ENCODE measurements at places on chromosomes 4 and X.

DNA sequence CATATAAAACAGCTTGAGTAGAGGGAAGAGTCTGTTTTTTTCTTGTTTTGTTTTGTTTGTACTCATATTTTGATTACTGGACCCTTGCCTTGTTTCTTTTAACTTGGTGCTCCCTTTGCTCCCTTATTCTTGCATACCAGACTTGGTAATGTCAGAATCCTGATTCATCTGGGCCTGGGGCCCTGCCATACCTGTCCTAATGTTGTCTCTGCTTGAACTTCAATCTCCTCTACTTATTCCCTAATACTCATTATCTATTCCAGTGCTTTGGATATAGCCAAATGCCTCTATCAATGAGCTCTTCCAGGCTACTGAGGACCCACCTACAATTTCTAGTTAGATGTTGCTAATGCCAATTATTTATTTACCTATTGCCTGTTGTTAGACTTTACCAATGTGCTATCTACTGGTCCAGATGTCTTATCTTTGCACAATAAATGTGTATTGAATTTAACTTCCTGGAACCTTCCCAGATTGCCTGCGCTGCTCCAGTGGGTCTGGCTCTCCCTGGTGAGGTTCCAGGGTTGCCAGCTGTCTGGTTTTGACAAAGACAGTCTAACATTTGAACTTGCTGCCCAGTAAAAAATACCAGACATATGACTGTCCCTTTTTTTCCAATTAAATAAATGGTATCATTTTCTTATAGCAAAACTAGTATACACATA, 64.4 kb upstream of the ACSL4 start:
- no peak for DNase-seq

GRCh38 chr4:26748811-26749210, 111.8 kb upstream of the STIM2 start:
- no peak for DNase-seq

DNA sequence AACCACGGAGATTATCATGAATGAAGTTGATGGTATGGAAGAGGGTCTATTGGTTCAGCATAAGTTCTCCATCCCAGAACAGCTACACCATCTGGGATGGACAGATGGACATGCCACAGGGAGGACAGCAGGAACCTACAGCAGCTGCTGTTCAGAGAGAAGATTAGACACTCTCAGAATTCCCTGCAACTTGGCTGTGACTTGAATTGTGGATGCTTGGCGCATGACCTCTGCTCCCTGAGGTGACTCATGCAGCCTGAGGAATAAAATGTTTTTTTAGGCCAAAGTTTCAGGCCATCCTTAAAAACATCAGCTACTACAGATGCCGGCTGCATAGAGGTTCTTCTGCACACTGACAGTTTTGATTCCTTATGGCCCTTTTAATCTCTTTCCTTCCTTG, 97.3 kb downstream of the RS1 start:
- DNase-seq = peak; percentile 68

DNA sequence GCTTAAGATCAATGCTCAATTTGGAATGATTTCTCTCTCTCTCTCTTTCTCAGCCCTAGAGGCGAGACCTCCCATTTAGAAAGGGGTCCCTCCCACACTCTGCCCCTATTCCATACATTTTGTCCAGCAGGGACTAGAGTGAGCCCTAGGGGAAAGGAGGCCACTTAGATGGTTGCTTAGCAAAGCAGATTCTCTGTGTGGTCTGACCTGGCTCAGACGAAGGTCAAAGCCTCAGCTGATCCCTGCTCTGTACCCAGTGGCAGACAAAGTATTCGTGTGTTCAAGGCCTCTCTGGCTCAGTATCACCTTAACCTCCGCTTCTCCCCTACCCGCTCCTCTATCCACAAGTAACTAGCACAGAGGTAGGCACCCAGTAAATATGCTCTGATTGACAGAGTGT, 78.4 kb downstream of the HPRT1 start:
- DNase-seq = no peak

DNA sequence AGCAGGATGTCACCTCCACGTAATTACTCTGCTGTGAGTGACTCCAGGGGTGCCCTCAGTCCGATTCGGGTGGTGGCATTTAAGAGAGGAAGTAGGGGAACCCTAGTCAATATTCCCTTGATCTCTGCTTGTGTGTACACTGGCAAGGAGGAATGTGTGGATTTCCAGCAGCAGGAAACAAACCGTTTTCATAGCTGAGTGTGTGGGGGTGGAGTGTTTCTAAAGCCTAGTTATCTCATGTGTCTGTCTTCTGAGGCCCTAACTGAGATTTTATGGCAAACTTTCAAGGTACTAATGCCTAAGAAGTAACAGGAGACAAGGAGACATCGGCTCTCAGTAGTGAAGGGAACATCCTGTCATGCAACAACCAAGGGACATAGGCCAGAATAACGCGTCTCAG, 6.6 kb upstream of the CLDN24 start:
- DNase-seq = no peak

GRCh38 chr4:163137581-163137980, 29.1 kb downstream of the NAF1 start:
- no peak for DNase-seq

DNA sequence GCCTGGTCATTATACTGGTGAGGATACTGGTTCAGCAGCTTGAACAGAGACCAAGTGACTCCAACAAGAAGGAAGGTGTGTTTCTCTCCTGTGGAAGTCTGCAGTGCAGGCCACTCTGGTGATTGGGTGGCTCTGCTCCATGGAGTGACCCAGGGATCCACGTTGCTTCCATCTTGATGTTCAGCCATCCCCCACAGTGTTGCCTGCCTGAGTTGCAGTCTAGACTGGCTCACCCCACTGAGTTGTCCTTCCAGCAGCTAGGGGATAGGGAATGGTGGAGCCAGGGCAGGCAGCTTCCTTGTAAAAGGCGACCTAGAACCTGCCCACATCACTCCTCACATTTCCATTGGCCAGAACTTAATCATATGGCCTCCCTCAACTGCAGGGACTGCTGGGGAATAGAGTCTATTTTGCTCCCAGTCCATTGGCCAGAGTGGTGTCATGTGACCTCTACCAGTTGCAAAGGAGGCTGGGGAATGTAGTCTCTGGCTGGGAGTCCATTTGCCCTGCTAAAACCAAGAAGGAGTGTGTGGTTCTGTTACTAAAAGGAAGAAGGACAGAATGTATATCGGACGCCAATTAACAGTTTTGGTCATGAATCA, 8.0 kb downstream of the MAN2B2 start:
- no peak for DNase-seq

DNA sequence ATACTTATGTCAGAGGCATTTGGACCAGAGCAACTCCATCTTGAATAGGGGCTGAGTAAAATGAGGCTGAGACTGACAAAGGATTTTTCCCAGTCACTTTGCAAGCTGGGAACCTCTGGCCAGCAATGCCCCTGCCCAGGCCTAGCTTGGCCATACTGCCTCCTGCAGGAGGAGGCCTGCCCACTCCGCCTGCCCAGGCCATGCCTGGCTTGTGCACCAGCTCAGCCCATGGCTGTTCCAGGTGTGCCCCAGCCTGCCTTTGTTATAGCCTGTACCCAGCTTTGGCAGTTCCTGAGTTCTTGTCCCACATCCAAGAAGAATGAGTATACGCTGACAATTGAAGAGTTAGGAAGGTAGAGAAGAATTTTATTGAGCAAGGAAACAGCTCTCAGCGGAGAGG, 176.1 kb downstream of the AASDH start:
- no peak for DNase-seq

GRCh38 chrX:1727531-1728027, 112.7 kb downstream of the ASMT start:
- DNase-seq = no peak

DNA sequence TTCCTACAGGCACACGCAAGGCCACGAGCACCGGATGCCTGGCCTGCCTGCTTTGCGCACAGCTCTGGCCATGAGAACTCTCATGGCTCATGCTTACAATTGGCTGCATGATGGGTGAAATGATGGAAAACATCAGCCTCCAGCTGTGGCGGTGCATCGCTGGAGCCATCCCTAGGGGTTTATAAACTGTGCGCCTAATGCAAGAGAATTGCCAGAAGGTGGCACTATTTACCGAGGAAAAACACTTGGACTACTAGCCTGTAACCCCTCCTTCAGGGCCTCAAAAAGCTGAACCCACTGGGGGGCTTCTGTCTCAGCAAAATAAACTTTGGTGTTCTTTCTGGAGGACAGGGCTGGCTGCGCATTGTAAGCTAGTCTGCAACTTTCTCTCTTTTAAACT, 51.9 kb downstream of the PHKA2 start:
- no peak for DNase-seq

GRCh38 chr4:8568068-8568668, 12.0 kb upstream of the GPR78 start:
- no peak for DNase-seq

DNA sequence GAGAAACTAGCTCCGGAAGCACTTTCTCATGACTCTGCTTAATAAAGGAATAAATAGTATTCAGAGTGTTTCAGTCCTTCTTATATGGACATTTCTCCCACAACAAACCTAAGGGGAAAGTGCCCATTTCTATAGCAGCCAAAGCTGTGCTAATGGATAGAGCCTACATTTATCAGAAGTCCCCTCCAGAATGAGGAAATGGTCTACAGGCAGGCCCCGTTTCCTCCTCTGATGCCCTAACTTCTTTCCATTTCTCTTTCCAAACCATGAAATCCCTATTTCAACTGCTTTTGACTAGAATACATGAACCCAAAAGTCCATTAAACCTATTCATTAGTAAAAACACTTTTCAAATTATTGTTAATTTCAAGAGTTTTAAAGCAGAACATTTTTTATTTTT, 4.5 kb downstream of the ACSL1 start:
- no peak for DNase-seq

DNA sequence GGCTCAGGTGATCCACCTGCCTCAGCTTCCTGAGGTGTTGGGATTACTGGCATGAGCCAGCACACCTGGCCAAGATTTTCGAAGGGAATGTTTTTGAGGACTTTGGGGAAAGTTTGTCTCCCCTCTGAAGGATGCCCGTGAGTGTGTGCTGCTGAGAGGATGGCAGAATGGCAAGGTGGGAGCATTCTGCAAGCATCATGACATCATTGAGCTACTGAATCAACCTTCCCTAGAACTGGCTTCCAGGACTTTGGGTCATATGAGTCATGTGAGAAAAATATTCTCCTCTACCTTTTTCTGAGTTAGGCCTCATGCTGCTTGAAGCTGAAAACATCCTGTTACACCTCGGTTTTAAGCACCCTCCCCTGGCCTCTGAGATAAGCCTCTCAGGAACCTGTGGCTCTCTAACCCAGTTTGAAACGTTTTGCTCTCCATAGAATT, 31.0 kb downstream of the TMEM131L start:
- no peak for DNase-seq

DNA sequence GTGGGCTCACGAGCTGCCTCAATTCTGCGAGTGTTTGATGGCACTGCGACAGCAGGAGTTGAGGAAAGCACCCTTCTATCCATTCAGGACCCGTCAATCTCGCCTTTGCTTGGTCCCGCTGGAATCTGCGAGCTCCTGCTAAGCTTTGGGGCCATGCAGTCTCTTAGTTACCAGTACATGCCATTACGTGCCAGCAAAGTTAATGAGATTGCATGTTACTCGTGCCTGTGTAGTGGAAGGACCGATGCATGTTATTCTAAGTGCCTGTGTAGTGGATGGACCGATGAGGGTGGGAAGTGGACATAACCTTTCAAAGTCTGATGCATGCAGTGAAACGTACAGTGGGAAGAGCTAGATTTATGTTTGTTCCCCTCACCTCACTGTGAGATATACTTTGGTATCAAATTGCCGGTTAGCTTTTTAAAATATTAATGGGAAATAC, 569 bp downstream of the RPS3A start:
- DNase-seq = no peak

DNA sequence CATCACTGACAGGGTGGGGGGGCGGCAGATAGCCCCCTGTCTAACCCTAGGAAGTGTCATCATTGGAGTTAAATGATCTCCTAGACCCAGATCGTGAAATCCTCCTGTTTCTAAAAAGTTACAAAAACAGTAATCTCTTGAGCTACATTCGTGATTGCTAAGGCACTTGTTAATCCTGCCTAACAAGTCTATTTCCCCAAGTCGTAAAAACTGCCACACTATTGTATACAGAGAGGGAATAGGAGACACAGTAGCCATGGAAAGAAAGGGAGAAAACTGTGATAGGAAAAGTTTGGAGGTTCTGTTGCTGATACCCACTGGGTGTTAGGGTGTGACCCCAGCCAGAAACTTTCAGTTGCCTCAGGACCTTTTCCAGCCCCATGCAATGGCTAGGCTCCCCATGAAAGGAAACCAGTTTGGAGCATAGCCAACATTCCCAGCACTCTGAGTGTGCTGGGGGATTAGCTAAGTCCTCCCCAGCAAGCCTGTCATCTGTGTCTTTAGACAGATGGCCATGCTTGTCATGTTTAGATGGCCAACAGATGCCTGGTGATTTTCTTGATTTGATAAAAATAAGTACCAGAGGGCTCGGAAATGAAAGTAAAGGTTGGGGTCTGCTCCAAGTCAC, 63.3 kb upstream of the ANXA10 start:
- DNase-seq = no peak

DNA sequence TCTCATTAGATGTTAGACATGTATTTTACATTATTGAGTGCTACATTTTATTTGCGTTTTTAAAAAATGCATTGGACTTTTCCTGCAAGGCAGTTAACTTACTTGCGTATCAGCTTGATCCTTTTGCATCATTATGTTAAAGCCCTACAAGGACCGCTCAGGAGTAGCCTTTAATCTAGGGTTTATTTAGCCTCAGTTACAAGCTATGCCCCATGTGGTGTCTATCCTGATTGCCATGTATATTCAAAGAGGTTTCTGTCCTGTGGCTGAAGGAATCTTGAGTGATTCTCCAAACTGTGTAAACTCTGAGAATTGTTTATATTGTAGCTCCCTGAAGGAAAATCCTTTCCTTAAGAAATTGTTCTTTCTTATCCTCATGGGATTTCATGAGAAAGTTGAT, 821.8 kb upstream of the AGA start:
- DNase-seq = no peak

- no peak for DNase-seq
Measured at GRCh38 chrX:71603618-71604017, 14.7 kb downstream of the CXCR3 start.

GRCh38 chr4:158314756-158315487, 104.6 kb downstream of the TMEM144 start:
- no peak for DNase-seq

GRCh38 chr4:52576961-52577623, 82.0 kb downstream of the USP46 start:
- no peak for DNase-seq

- DNase-seq = no peak
Measured at GRCh38 chrX:119406776-119407175, 7.6 kb downstream of the SLC25A43 start.

DNA sequence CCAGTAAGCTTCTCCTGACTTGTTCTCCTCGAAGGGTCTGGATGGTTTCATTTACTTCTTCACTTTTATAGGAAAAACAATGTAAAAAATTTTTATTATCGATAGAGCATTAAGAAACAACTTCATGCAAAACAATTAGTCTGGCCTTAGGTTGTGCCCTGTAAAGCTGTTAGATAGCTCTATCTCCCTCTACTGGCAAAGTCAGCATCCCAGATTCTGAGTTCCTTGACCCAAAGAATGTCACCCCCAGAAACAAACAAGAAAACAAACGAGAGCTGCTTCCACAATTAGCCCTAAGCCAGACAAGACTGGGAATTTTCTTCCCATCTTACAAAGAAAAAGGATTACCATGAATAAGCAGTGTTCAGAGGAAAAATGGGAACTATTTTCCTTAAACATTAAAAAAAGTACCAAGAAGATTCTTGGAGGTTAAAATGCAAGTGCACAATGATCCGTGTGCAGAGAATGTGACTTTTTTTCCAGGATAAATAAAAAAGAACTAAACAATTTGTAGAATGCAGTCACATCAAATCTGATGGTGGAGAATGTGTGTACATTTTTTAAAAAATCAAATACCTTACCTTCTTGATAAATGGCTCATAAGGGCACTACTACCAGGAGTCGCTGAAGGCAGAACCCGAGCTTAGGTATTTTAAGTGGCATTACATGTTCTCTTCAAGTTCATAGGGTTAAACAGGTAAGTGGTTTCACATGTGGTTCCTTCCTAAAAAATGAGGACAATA, 293.2 kb downstream of the FBXO8 start:
- no peak for DNase-seq

All from right cardiac atrium (tissue), 5 donors.